Naive thymus-derived CD4-positive, alpha-beta T cell (primary cell): ENCODE measurements at places on chromosomes 11 and 22. TPM values are rescaled to one million over a fixed set of nuclear protein-coding genes. Genes with fewer than 3 reads are reported as not detected.

GRCh38 chr22:20114506-20115475 is 1.1 kb upstream of the RANBP1 start:
- DNase-seq = no peak
- H3K36me3 ChIP-seq = peaks cover 67% of the 10 kb centered on the region
- H3K4me1 ChIP-seq = peaks cover 23% of the 10 kb centered on the region
- H3K27me3 ChIP-seq = no peaks in the 10 kb centered on the region
- peak overlapping the region; percentile 96 for H3K27ac ChIP-seq
- no peak overlapping the region for H3K4me3 ChIP-seq

- no peaks in the 10 kb centered on the region for H3K27me3 ChIP-seq
- no peaks in the 10 kb centered on the region for H3K4me1 ChIP-seq
- DNase-seq = no peak
- no peak overlapping the region for H3K27ac ChIP-seq
- H3K36me3 ChIP-seq = no peaks in the 10 kb centered on the region
- no peak overlapping the region for H3K4me3 ChIP-seq
Measured at GRCh38 chr11:126891556-126892217, 108.9 kb downstream of the KIRREL3 start.

- peak overlapping the region; percentile 31 for H3K27ac ChIP-seq
- peaks cover 48% of the 10 kb centered on the region for H3K4me1 ChIP-seq
- H3K27me3 ChIP-seq = no peaks in the 10 kb centered on the region
- no peak for DNase-seq
- no peak overlapping the region for H3K4me3 ChIP-seq
- peaks cover 57% of the 10 kb centered on the region for H3K36me3 ChIP-seq
Measured at GRCh38 chr11:93736129-93736528, 5.2 kb downstream of the TAF1D start.

Gene MPEG1
- total RNA-seq = 187 TPM

Gene PRODH
- not detected for total RNA-seq

Gene SLC22A8
- not detected for total RNA-seq

Gene FOLR2
- total RNA-seq = not detected in 2 replicates

Gene HTR3B
- total RNA-seq = not detected in 2 replicates
